ENCODE measurements at places on chromosomes 2 and 18.

- no peak for DNase-seq
Measured at GRCh38 chr2:231640641-231641111, 48.0 kb downstream of the TEX44 start.

GRCh38 chr2:142936629-142937028 is 59.2 kb downstream of the KYNU start:
- no peak for DNase-seq

DNA sequence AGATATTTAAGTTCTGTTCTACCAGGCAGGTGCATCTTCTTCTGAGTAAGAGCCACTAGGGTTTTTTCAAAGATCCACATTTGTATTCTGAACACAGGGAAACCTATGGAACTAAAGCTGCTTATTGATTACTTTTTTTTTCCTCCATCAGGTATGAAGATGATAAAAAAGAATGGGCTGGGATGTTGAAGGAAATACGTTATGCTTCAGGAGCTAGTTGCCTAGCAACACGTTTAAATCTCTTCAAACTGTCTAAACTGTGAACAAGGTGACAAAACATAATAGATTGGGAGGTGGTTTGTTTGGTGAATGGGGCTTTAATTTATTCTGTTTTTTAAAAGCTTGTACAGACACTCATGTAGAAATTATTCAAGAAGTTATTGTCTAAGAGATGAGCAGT is 15.9 kb downstream of the KLHL41 start:
- DNase-seq: no peak

DNA sequence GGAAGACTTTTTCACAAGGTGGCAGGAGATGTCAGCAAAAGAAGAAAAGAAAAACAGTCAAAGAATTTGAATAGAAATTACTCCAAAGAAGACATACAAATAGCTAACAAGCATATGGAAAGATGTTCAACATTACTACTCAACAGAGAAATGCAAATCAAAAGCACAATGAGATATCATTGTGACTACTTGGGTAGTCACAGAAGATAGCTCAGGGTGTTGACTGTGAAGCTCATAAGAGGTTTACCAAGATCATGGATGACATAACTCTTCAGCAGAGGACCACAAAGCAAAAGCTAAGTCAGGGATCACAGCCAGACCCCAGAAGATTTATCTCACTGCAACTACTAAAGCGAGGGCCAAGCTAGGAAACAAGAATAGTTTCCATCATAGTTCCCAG is 53.0 kb upstream of the TANK start:
- DNase-seq: no peak

DNA sequence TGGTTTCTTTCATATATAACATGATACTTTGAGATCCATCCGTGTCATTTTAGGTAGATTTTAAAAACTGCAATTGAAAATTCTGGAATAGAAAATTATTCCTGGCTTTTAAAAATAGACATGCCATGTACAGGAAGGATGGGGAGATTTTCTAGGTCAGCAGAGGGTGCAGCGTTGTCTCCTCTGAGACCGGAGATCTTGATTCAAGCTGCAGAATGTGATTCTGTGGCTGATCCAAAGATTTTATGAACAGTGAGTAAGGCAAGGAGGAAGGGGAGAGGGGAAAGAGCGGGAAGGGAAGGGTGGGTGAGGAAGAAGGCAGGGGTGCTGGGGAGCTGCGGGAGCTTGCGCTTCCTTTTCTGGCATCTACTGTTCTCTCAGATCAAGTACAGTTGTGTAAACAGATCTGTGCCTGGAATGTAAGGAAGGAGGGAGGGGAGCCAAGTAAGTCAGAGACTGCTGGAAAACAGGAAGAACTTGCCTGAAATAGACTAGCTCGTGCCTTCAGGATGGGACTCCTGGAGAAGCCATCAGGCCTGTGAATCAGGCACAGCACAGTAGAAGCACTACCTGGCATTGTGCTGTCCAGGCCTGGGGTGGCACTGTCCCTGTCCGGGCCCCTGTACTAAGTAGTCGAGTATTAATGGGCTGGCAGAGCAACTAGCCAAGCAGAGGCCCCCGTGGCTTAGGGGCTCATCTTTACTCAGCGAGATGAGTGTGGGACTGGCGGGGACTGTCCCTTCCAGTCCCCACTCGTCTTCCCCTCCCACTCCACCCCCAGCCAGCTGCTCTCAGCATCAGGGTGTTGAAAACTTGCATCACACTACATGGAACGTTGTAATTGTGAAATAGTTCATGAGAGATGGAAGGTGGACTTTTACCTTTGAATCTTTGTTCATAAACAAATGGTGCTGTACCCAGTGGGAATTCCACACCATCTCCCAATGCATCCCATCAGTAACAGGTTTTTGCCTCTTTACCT is 163.5 kb downstream of the UXS1 start:
- no peak for DNase-seq

DNA sequence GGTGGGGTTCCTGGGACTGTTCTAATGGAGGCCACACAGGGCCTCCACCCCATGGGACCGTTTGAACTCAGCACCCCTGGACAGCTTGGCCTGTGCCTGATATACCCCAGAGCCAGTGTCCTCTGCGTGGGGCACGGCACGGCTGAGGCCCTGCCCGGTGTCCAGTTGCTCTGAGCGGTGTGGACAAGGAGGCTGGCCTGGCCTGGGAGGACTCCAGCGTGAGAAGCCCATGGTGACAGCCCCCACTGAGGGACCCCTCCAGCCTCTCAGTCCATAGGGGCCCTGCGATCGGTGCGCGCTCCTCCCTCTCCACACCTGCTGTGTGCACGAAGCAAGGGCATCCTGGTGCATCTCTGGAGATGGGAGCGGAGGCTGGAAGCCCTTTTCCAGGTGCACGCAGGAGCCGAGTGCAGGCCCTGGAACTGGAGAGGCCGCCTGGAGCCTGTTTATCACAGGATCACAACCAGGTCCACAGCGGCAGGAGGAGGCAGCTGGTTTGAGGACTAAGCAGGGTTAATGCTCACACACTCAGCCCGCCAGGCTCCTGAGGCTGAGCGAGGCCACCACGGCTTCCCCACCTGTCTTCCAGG is 120.2 kb downstream of the PTGR3 start:
- DNase-seq: no peak

DNA sequence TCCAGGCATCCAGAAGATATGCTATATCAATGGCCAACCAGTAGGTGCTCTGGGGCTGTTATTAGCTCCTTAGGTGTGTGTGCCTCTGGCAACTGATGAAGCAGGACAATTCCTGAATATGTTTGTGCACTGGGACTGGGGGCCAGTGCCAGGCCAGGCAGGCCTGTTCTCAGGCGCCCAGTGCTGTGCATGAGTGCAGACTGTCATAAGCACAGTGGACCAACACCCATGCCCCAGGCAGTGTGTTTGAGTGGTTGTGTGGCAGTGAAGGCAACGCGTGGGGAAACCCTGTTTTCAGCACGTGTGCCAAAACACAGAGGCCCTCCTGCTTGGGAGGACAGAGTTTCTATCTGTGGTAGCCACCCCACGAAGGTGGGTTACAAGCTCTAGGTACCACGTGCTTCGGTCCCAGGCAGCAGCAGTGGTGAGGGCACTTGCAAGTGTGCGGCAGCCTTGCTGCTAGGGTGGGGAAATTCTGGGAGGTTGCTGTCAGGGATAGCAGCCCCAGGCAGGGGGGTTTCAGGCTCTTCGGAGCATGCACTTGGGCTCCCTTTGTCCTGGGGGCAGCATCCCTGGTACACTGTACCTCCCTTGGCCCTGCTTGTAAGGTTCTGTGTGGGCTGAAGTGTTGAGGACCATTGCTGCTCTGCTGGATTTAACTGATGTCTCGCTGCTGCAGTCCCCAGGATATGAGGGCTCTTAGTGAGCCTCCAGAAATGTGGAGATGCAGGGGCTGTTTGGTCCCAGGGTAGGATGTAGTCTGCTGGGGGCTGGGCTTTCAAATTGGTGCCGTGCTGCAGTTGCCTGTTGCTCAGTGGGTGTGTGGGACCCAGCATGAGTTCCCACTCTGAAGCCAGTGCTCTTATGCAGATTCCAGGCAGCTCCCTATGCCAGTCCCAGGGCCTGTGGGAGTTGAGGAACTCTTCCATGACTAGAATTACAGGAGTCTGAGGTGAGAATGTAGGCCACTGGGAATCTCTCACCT is 280.9 kb downstream of the RPRM start:
- no peak for DNase-seq

- no peak for DNase-seq
Measured at GRCh38 chr18:32072321-32072720, 19.4 kb upstream of the RNF138 start.

DNA sequence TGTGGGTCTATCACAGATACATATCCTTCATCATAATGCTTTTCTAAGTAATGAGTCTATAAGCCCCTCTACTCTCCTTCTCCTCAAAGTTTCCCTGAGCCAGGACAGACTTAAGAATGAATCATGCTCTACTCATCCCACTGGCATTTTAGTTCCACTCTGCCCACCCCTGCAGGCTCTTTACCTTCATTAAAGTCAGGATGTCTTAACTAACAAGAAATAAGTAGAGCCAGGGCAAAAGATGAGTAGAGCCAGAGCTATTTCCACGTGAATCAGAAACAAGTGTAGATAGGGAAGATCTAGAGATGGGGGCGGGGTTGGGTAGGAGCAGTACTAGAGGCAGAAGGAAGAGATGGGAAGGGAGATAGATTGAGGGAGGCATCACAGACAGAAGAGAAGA is 790.5 kb downstream of the RNF144A start:
- no peak for DNase-seq

DNA sequence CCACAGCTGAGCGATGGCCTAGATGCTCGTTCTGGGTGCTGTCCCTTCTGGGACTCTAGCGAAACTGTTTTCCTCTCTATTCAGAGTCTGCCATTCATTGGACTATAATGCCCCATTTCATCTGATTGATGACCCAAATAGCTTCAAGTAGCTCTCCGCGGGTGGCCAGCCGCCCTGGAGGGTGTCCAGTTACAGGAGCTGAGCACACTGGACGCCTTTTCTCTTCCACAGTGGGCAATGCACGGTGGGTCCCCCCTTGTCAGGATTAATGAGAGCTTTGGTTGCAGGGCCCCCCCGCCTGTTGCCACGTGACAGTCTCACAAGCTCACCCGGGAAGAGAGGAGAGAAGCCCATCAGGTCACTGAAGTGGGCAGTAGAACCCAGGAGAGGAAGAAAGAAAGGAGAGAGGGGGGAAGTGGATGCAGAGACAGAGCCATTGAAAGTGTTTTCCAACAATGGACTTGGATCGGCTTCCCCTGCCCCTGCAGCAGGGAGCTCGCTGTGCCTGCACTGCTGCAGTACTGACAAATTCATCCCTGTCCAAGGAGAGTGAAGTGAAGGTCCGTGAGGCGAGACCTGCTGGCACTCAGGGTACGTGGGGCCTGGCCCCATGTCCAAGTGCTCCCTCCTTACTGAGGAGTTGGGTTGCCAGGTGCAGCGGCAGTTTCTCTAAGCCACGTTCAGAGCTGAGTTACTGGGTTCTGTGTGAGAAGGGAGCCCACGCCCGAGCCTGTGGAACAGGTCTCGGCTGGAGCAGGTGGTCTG is 44.8 kb downstream of the DIPK1C start:
- no peak for DNase-seq

GRCh38 chr2:26442707-26443106 is 35.2 kb downstream of the OTOF start:
- no peak for DNase-seq

DNA sequence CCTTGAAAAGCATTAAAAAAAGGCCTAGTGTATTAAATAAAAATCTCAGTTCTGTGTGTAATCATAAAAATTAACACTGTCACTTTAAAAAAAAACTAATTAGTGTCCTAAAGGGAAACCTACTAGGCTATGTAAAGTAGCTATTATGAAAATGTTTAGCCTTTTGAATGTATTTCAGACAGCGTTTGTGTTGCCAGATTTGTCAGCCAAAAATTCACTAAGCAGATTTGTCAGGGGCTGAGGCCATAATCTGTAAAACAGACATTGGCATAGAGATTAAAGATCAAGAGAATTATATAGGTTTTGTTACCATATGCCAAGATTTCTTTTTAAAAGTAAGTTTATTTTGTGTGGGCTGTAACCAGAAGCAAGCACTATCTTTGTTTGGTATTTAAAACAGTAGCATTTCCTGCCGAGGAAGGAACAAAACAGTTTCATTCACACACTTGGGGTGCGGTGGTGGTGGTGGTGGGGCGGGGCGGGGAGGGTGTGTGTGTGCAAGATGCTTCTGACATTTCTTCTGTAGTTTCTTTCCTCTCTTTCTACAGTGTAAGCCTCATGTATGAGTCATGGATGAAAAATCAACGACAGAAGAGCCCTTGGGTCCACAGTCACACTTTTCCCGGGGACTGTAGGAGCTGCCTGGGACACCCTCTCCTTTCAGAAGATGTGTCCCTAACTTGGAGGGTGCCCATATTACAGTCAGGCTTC is 328.5 kb upstream of the FANCL start:
- no peak for DNase-seq
